Neural progenitor cell (in vitro differentiated cells): ENCODE measurements at places on chromosomes 16 and 17.

GRCh38 chr16:46428108-46429061 is 192.8 kb downstream of the SHCBP1 start:
- no peak for DNase-seq

- no peak for DNase-seq
These were observed 3.6 kb downstream of the RNF112 start for GRCh38 chr17:19414396-19415280.

- DNase-seq, result no peak
These were observed 5.6 kb downstream of the FMNL1 start for GRCh38 chr17:45227101-45227925.

- DNase-seq, result no peak
These were observed 29.9 kb upstream of the OR1G1 start for GRCh38 chr17:3157218-3157617.

GRCh38 chr17:45432405-45433158 is at the start of gene ARHGAP27:
Gene ARHGAP27, minus strand, starts transcription at chr17:45432870. Its CDS starts 2,591 bp downstream, at chr17:45430279.
- peak; percentile 54 for DNase-seq

DNA sequence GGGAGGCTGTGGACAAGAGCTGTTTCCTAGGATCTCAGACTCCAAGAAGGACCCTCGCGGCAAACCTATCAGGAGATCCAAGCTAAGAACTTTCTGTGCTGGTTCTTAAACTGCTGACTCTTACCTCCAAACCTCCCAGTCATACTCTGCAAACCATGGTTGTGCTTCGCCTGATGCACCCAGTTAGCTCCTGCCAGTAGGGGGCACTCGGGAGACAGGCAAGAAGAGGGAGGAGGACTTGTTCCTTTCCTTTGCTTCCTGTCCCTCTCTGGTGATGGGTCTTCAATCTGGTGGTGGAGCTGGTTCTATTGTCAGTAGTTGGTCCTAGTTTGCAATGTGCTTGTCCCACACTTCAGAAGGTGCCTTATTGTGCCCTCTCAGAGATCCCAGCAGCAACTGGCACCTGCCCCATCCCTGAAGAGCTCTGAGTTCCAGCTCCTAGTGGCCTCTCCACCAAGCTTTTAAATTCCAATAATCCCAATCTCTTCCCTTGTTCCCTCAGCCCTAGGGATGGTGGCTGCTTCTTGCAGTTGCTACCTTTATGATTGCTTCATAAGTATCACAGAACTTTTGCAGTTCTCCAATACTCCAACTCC is 113.5 kb upstream of the RPL38 start:
- peak; percentile 78 for DNase-seq

GRCh38 chr17:4479982-4480751 is 18.5 kb upstream of the SPNS2 start:
- peak; percentile 37 for DNase-seq

GRCh38 chr16:71192387-71192786 is 38.1 kb downstream of the HYDIN start:
- no peak for DNase-seq

GRCh38 chr17:77231076-77231871 is 90.5 kb downstream of the SEC14L1 start:
- DNase-seq, result no peak

DNA sequence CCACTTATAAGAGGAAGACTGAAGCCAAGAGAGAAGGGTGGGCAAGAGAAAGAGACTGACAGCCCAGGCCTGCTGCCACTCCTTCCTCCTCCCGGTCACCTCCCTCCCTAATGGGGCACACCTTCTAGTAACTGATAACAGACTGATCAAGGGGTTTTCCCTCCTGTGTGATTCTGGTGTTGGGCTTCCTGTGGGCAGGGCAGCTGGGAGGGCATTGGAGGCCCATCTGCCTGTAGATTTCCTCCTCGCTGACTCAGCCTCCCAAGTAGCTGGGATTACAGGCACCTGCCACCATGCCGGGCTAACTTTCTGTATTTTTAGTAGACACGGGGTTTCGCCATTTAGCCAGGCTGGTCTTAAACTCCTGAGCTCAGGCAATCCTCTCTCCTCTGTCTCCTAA is 16.2 kb downstream of the CA4 start:
- DNase-seq, result no peak

DNA sequence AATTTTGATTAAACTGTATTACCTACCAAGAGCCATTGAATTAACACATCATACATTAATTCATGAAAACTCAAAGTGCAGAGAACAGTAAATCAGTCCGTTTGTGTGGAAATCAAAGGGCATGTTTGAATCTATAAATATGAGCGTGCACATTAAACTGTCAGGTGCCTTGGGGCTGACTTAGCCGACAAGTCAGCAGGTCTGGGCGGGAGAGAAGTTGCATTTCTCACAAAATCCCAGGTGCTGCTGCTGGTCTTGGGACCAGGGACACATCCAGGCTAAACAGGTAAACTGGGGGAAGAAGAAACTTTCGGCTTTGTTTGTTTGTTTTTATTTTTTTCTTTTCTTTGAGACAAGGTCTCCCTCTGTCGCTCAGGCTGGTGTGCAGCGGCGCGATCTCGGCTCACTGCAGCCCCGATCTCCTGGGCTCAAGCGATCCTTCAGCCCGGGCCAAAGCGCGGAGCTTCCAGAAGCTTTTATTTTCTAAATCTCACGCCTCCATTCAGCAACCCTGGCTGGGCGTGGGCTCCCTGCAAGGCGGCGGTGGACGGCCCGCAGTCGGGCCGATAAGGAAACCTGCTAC is 213.9 kb downstream of the MRTFB start:
- peak; percentile 86 for DNase-seq

GRCh38 chr17:56891751-56892150 is 22.1 kb downstream of the TRIM25 start:
- peak; percentile 22 for DNase-seq

DNA sequence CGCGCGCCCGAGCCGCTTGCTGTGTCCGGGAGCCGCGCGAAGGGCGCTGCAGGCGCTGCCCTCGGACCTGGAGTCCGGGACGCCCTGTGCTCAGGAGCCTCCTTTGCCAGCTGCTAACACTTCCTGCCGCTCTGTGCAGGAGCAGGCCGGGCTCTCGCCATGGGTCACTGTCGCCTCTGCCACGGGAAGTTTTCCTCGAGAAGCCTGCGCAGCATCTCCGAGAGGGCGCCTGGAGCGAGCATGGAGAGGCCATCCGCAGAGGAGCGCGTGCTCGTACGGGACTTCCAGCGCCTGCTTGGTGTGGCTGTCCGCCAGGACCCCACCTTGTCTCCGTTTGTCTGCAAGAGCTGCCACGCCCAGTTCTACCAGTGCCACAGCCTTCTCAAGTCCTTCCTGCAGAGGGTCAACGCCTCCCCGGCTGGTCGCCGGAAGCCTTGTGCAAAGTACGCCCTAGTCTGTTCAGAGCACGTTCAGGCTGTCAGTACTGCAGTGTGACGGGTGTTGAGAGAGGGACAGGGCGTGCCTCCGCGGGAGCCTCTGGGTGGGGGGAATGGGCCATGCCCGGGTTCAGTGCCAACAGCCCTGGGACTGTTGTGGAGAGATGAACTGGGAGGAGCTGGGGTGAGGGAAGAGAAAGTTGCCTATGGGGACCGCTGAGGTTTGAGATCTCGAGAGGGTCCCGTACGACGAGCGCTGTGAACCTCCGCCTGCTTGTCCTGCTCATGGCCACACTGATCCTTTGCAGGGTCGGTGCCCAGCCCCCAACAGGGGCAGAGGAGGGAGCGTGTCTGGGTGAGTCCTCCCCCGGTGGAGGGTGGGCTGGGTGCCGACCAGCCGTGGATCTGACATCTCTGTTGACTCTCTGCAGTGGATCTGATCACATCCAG is 1.3 kb downstream of the ZNF276 start:
- peak; percentile 43 for DNase-seq

- DNase-seq, result no peak
These were observed 10.9 kb downstream of the SLC13A2 start for GRCh38 chr17:28484296-28484695.

GRCh38 chr16:74049027-74049426 is 247.6 kb upstream of the PSMD7 start:
- no peak for DNase-seq

- DNase-seq, result no peak
These were observed 21.3 kb upstream of the BAIAP2 start for GRCh38 chr17:81013642-81014041.

DNA sequence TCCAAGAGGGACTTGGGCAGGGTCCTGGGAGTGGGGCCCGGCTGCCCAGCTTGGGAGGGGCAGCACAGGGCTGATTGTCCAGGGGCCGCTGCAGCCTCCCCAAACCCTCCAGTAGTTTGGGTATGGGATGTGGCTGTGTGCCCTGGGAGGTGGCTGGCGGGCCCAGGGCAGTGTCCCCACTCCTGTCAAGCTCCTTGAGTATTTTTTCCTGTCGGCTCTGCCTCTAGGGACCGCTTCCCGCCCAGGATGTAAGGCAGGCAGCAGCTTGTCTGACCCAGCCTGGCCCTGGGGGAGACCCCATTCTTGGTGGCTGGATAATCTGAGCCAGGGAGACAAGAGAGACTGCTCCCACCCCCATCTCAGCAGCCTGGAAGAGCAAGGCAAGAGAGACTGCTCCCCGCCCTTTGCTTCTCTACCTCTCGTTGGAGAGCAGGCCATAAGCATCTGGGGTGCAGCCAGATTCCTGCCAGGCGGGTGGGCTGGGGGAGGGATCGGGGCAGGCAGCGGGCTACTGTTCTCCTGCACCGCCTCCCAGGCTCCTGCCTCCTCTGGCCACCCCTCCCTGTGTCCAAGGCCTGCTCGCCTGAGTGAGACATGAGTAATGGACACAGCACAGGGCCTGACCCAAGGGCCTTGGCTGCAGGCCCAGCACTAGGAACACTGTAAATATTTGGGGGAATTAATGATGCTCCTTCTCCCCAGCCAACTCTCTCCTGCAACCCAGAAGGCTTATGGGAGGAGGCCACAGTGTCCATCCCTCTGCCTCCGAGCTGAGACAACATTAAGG is 18.4 kb upstream of the ITGA3 start:
- DNase-seq, result no peak

DNA sequence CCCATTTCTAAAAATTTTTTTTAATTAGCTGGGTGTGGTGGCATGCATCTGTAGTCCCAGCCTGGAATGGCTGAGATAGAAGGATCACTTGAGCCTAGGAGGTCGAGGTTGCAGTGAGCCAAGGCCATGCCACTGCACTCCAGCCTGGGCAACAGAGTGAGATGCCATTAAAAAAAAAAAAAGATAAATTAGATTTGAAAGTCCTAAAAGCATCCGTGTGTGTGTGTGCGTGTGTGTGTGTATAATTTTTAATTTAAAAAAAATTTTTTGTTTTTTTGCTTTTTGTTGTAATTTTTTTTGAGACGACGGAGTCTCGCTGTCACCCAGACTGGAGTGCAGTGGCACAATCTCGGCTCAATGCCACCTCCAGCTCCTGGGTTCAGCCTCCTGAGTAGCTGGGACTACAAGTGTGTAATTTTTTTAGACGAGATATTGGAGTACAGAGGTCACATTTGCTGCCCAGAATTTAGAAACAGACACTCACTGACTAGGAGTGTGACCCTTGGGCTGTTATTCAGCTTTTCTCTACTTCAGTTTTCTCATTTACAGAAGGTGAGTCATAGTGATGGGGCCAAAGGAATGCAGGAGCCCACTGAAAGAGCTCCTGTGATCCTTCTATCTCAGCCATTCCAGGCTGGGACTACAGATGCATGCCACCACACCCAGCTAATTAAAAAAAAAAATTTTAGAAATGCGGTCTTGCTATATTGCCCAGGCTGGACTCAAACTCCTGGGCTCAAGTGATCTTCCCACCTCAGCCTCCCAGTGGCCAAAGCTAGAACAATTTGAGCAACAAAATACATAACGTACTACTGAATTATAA is 25.5 kb upstream of the TBX4 start:
- no peak for DNase-seq

DNA sequence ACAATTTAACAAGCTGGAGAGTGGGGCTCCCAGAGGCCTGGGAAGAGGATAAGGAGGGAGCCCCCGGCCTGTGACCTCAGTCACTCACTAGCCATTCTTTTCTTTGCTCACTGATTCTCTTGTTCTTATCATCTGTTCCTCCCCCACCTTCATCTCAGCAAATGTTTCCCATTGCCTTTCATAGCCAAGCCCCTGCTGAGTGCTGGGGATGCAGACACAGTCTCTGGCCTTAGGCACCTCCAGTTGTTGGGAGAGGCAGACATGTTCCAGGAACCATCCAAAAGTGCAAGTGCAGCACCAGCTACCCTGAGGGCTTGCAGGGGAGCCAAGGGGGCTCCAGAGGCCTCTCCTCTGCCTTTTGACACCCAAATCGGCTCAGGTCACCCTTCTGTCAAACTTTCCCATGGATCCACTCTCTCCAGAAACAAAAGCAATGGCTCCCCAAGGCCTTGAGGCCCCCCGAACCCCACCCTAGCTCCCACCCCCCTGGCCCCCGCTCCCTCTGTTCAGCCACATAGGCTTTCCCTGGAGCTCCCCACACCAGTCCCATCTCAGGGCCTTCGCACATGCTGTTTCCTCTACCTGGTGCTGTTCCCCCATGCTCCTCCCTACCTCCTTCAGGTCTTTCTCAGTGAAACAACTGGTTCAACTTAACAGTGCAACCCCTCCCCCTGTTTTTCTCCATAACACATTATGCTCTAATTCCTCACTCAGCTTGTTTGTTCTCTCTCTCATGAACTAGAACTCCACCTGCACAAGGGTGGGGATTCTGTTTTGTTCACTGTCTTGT is 14.9 kb upstream of the KCNJ12 start:
- no peak for DNase-seq

- no peak for DNase-seq
These were observed 2.2 kb upstream of the UBE2Z start for GRCh38 chr17:48905987-48906515.

DNA sequence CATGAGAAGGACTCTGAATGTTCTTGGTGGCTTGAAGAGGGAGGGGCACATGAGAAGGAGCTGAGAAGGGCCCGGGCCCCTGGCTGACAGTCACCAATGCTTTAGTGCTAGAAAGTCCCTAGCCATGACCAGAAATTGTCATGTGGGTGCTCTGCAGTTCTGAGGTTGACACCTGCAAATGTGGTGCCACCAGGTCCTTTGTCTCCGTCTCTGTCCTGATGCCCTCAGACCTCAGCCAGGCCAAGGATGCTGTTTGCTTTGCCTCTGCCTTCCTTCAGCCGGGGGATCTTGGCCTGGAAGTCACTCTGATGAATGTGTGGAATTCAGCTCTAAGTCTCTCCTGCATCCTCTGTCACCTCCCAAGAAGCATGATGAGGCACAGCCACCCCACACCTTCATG is 63.6 kb downstream of the TNFRSF13B start:
- DNase-seq, result no peak

DNA sequence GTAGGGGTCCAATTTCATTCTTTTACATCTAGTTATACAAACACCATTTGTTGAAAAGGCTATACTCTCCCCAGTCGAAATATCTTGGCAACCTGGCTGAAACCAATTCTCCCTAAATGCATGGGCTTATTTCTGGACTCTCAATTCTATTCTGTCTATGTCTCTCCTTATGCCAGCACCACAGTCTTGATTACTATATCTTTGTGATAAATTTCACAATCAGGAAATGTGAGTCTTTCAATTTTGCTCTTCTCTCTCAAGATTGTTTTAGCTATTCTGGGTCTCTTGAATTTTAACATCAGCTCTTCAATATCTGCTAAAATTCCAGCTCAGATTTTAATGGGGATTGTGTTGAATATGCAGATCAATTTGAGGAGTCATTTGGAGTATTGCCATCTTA is 5.9 kb upstream of the TRIM25 start:
- DNase-seq, result no peak

- peak; percentile 61 for DNase-seq
These were observed 752 bp downstream of the TBC1D24 start for GRCh38 chr16:2475413-2476344.
